ENCODE measurements at places on chromosomes 5 and 9.

- DNase-seq = no peak
- no peak overlapping the region for H3K27ac ChIP-seq
- H3K27me3 ChIP-seq = no peaks in the 10 kb centered on the region
Observed at GRCh38 chr5:39691993-39692392, 267.2 kb upstream of the DAB2 start.

DNA sequence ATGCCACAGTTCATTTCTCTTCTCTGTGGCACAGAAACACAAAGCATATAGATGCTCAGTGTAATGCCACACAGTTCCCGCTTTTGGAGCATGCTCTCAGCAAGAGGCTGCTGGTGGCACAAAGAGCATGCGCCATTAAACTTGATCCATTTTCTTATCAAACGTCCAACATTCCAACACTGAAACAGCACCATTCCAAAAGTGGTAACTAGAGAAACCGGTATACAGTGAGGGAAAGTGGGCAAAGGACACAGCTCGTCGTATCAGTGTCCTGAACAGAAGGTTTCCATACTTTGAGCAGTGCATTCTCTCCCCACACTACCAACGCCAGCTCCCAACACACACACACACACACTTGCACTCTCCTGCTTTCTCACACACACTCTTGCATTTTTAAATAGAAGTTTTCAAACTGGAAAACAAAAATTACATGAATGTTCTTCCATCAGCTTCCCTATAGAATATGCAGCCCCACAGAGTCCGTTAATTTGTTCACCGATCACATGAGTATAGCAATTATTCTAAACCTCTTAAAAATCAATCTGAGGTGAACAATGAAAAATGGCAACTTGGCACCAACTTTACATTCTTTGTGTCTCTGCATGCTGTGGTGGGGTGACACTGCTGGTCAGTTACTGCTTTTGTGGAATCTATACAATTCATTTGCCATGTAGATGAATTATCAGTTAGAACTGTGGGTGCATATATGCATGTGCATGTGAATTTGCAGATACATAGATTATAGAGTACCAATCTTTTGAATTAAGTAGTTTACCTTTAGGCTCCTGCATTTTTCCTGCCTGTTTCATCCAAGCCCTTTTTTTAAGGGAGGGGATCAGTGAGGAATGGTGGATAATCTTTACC lies 5.7 kb downstream of the NFIB start:
- peak overlapping the region; percentile 4 for H3K4me3 ChIP-seq
- DNase-seq = peak; percentile 37
- H3K27me3 ChIP-seq = no peaks in the 10 kb centered on the region
- no peaks in the 10 kb centered on the region for H3K4me1 ChIP-seq

- no peak overlapping the region for H3K27ac ChIP-seq
- no peaks in the 10 kb centered on the region for H3K27me3 ChIP-seq
Observed at GRCh38 chr5:55004729-55005128, 19.3 kb upstream of the GZMK start.

DNA sequence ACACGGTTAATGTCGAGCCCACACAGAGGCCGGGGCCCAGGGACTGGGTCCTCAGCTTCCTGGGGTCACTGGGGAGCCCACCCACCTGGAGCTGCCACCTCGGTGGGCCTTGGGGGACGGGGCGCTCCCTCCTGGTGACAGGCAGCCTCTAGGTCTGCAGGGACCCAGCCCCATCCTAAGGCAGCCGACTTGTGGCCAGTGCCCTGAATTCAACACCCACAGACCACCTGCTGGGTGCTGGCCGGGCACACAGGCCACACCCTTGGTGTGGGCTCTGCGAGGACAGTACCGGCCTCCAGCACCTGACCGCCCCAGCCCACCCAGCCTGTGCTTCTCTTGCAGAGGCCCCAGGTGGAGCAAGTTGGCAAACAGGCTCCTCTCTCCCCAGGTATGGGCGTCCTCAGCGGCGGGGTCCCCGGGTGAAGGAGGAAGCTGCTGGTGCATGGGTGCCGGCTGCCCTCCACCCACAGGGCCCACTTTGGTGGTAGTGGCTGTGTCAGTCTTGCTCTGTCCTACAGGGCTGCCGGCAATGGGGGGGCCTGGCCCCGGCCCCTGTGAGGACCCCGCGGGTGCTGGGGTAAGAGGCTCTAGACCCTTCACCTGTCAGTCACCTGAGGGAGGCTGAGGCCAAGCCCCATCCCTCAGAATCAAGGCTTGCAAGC lies 8.3 kb downstream of the ENTPD8 start:
- H3K4me3 ChIP-seq = no peak overlapping the region
- H3K27me3 ChIP-seq = no peaks in the 10 kb centered on the region

- H3K27ac ChIP-seq = no peak overlapping the region
- no peaks in the 10 kb centered on the region for H3K27me3 ChIP-seq
- H3K4me1 ChIP-seq = peaks cover 9% of the 10 kb centered on the region
Observed at GRCh38 chr5:177438468-177438867, 8.1 kb upstream of the PRR7 start.

DNA sequence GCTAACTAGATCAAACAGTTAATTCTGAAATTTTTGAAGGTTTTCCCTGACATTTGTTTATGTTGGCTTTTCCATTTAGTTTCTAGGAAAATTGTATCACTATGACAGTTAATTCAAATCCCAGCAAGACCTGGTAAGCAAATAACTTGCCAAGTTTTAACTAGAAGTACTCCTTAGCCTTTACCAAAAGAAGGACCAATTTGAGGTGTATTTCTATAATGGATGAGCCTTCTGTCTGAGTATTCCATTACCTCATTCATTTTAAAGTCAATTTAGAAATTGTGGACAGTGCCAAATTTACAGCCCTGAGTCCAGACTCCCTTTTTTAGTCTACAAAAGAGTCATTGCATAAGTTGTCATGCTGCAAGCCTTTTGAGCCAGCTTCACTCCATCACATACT lies 687.6 kb downstream of the CETN3 start:
- H3K36me3 ChIP-seq = no peaks in the 10 kb centered on the region
- no peak for DNase-seq
- H3K27ac ChIP-seq = no peak overlapping the region
- no peaks in the 10 kb centered on the region for H3K4me1 ChIP-seq
- H3K4me3 ChIP-seq = no peak overlapping the region
- H3K27me3 ChIP-seq = no peaks in the 10 kb centered on the region

- no peak for DNase-seq
- peak overlapping the region; percentile 53 for H3K27ac ChIP-seq
- H3K4me1 ChIP-seq = peaks cover 26% of the 10 kb centered on the region
- no peaks in the 10 kb centered on the region for H3K27me3 ChIP-seq
Observed at GRCh38 chr9:94822273-94822672, 95.8 kb downstream of the AOPEP start.

DNA sequence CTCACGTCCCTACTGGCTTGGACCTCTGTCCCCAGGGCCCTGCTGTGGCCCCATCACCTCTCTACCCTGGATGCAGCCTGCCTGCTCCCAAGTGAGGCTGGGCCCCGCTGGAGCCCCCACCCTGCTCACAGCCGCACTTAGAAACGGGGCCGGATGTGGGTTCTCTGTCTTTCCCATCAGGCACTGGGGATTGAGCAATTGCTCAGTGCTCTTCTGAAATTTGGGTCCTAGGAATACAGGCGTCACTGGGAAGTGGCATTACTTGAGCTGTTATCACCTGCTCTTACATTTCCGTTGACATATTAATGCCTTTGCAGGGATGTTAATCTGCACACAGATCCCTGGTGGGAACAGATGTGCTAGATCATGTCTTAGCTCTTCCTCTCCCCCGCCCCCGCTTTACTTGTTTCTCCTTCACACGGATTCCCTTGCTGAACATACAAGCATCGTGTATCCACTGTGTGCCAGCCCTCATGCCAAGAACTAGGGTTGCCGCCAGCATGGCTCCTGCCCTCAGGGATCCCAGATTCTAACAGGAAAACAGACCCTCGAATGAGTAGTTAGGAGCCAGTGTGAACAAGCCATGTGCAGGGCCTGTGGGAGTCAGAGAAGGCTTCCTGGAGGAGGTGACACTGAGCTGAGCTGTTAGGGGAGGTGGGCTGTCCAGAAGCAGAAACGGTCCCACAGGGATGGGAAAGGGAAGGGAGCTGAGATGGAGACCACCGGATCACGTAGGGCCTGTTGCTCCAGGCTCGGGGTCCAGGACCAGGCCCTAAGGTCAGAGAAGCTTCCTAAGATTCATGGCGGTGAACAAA lies 65.1 kb downstream of the NEK6 start:
- no peaks in the 10 kb centered on the region for H3K27me3 ChIP-seq
- DNase-seq = no peak
- no peaks in the 10 kb centered on the region for H3K4me1 ChIP-seq
- no peak overlapping the region for H3K4me3 ChIP-seq
- H3K36me3 ChIP-seq = no peaks in the 10 kb centered on the region

DNA sequence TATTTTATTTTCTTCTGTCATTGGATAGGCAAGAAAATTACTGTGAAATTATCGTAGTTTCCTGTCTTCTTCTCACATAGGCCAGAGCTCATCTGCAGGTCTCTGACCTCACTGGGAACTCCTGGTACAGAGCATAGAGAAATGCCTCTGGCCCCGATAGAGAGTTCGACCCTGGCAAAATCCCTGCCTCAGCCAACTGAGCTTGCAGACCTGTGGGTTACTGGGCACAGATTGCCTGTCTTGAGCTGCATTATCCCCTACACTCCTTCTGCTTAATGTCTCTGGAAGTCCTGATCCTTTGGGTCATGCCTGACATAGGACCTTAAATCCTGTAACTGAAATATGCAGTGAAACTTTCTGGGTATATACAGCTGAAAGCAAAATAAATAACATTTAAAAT lies 439.3 kb upstream of the CTNND2 start:
- no peaks in the 10 kb centered on the region for H3K4me1 ChIP-seq
- no peak overlapping the region for H3K4me3 ChIP-seq
- H3K36me3 ChIP-seq = no peaks in the 10 kb centered on the region
- no peak overlapping the region for H3K27ac ChIP-seq
- no peak for DNase-seq

GRCh38 chr5:128144491-128144890 lies 60.9 kb downstream of the SLC12A2 start:
- no peaks in the 10 kb centered on the region for H3K4me1 ChIP-seq
- no peak overlapping the region for H3K4me3 ChIP-seq
- no peak overlapping the region for H3K27ac ChIP-seq
- no peak for DNase-seq
- no peaks in the 10 kb centered on the region for H3K36me3 ChIP-seq
- no peaks in the 10 kb centered on the region for H3K27me3 ChIP-seq

DNA sequence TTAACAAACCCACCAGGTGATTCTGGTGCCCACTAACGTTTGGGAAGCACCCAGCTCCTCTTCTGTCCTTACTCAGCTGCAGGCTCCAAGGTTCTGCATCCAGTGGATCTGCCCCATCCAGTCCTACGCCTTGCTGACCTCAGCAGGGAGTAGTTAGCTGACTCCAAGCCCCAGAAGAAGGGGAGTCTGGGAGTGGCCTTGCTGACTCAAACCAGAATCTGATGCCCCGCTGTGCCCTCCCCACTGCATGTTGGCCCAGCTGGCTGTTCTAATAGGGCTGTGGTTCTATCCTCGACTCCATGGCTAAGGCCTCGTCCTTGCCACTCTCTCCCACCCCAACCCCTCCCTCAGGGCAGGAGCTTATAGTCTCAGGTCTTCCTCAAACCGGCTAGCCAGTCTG lies 136.3 kb downstream of the TTLL11 start:
- no peak for DNase-seq
- H3K27ac ChIP-seq = no peak overlapping the region
- H3K27me3 ChIP-seq = no peaks in the 10 kb centered on the region

GRCh38 chr5:55450050-55450765 lies 84.6 kb downstream of the PLPP1 start:
- peaks cover 10% of the 10 kb centered on the region for H3K36me3 ChIP-seq
- no peak overlapping the region for H3K4me3 ChIP-seq
- H3K27ac ChIP-seq = no peak overlapping the region
- H3K27me3 ChIP-seq = no peaks in the 10 kb centered on the region
- peaks cover 30% of the 10 kb centered on the region for H3K4me1 ChIP-seq
- no peak for DNase-seq

GRCh38 chr5:141692919-141693725 lies 11.1 kb upstream of the ARAP3 start:
- H3K36me3 ChIP-seq = no peaks in the 10 kb centered on the region
- H3K4me1 ChIP-seq = peaks cover 17% of the 10 kb centered on the region
- H3K27me3 ChIP-seq = no peaks in the 10 kb centered on the region
- H3K4me3 ChIP-seq = no peak overlapping the region
- no peak overlapping the region for H3K27ac ChIP-seq

GRCh38 chr5:135276151-135276550 lies 122.9 kb downstream of the MACROH2A1 start:
- H3K4me1 ChIP-seq = no peaks in the 10 kb centered on the region
- no peak overlapping the region for H3K4me3 ChIP-seq
- DNase-seq = no peak
- no peak overlapping the region for H3K27ac ChIP-seq
- no peaks in the 10 kb centered on the region for H3K36me3 ChIP-seq
- H3K27me3 ChIP-seq = no peaks in the 10 kb centered on the region
